Globus pallidus (tissue), 1 donor: ENCODE measurements at places on chromosomes 4 and X.

DNA sequence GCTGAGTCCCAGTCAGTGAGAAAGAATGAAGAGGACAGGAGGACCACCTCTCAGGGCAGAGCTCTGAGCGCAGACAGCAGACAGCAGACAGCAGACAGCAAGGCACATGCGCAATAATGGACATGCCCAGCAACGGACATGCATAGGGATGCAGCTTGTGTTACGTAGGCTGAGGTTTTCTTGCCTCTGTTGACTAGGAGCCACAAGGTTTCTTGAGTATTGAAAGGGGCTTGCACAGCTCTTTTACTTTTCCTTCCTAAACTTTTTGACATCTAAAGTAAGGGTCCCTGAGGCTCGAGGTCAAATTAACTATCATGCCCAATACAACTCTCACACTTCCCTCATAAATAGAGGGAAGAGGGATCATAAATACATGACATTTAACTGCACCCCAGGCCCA is at the start of gene PAGE3:
TSS of gene PAGE3 (minus strand) at position 101 of the 400 bp plus-strand sequence. CDS start 1,013 bp downstream, outside the sequence.
- no peak for DNase-seq

GRCh38 chrX:154056770-154057241 is 37.1 kb upstream of the IRAK1 start:
- no peak for DNase-seq

DNA sequence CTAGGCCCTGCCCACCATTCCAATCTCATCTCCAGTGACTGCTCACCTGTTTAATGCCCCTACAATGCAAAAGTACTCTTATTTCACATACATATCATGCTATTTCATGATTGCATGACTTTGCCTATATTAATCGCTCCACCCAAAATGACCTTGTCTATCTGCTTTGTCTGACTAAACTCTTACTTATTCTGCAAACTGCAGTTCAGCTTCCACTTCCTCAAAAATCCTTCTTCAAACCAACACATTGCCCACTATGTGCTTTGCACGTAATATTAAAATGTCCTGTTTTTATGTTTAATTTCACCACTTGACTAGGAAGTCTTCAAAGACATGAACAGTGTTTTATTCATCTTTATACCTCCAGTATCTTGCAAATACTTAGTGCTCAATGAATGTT is 229.6 kb downstream of the OPHN1 start:
- no peak for DNase-seq

- DNase-seq = no peak
These were observed 508.8 kb downstream of the C4orf33 start for GRCh38 chr4:129604632-129605255.

DNA sequence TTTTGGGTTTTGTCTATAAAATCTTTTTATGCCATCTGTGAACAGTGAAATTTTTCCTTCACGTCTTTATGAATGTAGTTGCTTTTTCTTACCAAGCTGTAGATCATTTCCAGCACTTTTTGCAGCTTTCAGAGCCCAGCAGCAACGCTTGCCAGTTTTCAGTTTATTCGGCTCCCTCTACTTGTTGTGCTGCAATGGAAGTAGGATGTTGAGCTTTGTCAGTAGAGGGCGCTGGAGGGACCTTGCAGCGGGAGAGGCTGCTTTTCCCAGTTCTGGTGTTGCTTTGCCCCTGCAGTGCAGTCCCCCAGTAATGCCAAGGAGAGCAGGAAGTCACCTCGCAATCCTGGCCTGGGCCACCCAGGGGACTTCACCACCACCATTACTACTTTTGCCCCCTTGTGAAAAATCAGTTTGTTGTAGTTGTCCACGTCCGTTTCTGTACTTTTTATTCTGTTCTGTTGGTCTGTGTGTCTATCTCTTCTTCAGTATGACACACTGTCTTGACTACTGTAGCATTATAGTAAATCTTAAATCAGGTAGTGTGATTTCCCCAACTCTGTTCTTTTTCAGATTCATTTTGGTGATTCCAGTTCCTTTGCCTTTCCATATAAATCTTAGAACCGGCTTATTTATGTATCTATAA is 21.8 kb downstream of the CMC4 start:
- DNase-seq = peak; percentile 59

GRCh38 chrX:9434051-9434550 is 30.8 kb upstream of the TBL1X start:
- DNase-seq = no peak

DNA sequence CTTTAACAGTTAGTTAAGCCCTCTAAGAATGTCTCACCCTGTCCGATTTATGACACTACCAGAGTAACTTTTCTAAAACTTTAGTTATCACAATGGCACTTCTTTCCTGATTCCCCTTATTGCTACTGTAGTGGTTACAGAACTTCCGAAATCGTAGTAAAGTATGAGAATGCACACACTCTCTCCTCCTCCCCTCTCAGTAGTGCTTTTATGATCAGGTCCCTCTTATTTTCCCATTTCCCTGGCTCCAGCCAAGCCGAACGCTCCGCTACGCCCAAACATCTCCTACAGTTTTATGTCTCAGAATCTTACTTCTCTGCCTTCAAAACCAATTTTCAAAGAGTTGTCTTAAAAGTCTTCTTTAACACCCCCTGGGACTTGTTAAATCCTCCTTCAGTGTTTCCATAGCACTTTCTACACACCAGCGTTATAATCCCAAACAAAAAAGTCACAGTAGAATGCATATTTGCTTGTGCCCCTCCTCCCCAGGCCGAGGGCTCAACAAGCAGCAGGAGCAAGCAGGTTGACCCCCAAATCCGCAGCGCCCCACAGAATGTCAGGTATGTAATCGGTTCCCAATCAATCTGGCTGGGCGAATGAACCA is 671 bp downstream of the HPF1 start:
- DNase-seq = no peak

DNA sequence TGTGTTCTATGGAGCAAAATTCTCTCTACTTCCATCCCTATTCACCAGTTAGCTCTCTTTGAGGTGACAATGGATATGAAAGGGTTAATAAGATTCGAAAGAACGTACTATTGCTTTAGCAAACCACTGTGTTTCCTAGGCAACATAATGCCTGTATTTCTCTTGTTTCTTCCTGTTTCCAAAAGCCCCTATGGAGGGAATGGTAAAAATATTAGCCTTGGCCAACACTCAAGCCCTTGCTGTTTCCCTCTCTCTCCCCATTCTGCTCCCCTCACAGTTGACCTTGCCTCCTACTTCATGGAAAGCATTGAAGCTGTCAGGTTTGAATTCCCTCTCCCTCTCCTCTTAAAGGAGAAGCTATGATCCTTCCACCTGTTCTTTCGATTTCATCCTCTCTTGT is 9.6 kb upstream of the PGRMC1 start:
- DNase-seq = no peak

- no peak for DNase-seq
These were observed 72.8 kb downstream of the IRF2 start for GRCh38 chr4:184401397-184402171.

- no peak for DNase-seq
These were observed 82.1 kb downstream of the CLDN34 start for GRCh38 chrX:10049236-10049635.

GRCh38 chr4:21765810-21766407 is 182.7 kb downstream of the KCNIP4 start:
- peak; percentile 31 for DNase-seq

DNA sequence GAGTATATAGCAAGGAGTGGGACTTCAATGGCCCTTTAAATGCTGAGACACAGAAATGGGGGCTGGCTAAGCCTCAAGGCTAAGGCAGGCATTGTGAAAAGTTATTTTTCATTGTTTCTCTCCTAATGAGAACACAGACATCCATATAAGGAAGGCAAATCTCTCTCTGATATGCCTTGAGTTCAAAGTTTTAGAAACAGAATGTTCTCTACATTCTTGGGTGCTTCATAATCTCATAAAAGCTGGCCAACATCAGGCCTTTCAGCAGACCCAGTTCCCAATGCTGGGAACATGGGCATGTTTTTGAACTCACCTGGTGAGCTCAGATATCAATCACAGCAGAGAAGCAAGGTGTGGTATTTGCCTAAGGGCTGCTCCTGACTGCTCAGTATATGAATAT is 19.4 kb upstream of the RAB40A start:
- DNase-seq = no peak

GRCh38 chrX:71621603-71622002 is 3.3 kb upstream of the CXCR3 start:
- DNase-seq = no peak

- no peak for DNase-seq
These were observed 28.7 kb upstream of the FAM9B start for GRCh38 chrX:9062641-9063040.

- no peak for DNase-seq
These were observed 32.0 kb upstream of the CLDN24 start for GRCh38 chr4:183354219-183354618.

DNA sequence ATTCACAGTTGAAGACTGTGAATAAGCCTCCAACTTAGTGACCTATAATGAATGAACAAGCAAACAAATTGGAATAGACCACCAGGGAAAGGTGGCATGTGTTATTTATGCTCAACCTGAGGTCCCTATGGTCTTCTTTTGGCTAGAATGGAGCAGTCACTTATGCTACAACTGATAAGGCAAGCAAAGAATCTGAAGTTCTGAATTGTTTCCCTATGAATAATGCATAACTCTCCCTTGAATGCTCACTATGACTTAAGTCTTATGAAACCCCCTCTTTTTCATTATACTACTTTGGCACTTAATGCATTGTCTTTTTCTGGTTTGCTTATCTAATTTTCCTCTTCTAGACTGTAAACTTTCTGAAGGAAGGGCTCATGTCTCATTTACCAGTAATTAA is 2.6 kb downstream of the GIMD1 start:
- DNase-seq = no peak

DNA sequence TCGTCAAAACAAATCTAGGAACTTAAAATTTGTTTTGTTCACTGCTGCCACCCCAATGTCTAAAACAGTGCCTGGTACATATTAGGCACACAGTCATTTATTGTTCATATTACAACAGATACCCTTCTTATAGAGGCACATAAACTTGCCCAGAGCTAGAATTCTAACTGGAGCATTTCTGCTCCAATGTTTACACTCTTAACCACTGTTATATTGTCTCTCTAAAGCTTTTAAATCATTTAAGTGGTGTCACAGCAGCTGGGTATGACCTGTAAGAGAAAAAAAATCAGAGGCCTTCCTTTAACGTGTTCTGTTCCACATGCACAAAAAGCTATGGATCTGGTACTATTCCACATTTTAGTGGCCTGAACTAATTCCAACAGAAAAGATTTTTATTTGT is 3.0 kb downstream of the UBE2D3 start:
- peak; percentile 24 for DNase-seq

DNA sequence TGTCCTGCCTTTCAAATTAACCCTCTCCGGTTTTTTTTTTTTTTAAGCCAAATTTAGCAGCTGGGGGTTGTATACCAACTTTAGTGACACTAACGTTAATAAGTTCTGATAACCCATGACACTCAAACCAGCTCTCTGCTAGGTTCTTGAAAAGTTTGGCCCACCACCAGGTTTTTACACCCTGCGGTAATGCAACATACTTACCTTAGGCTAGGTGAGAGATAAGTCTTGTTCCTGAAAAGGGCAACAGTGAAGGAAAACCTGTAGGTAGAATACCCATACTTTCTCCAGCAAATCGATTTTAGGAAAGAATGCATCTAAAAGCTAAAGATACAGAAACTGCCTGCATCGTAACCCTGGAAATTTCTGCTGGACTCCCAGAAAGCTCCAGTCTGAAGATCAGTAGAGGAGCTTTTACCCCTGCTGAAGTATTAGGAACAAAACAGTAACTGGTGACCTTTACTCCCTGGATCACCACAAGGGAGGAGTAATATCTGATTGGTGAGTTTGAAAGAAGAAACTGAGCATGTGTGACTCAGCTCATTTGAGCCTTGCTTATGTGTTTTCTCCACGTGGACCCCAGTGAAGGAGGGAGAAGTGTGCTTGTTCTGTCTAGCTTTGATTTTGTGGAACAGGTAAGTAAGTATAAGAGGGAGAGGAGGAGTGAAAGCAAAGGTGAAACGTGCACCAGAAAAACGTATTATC is 34.4 kb upstream of the COX18 start:
- no peak for DNase-seq

GRCh38 chr4:38985410-38986100 is 46.7 kb downstream of the TMEM156 start:
- DNase-seq = peak; percentile 5

- no peak for DNase-seq
These were observed 14.3 kb downstream of the H2BW1 start for GRCh38 chrX:103999234-103999633.

GRCh38 chrX:87968118-87968517 is 450.5 kb downstream of the KLHL4 start:
- DNase-seq = no peak

GRCh38 chr4:113434247-113434587 is 327.3 kb downstream of the CAMK2D start:
- DNase-seq = no peak

- DNase-seq = no peak
These were observed 7.9 kb downstream of the TRPC3 start for GRCh38 chr4:121943941-121944340.

DNA sequence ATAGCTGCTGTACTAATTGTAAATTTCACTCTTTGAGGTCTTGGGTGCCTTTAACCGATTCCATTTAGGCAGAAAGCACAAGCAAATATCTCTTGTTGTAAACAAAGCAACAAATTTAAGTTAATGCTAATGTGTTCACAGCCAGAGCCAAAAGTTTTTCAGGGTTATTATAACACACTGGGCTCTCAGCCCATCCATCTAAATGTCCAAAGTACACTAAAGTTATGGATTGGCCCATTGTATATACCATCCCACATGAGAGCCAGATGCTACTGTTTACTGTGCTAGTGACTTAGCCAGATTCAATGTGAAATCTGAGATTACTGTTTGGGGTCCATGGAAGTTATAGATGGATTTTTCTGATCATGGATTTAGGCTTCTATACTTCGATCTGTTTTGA is 186.7 kb downstream of the LARP7 start:
- DNase-seq = no peak

DNA sequence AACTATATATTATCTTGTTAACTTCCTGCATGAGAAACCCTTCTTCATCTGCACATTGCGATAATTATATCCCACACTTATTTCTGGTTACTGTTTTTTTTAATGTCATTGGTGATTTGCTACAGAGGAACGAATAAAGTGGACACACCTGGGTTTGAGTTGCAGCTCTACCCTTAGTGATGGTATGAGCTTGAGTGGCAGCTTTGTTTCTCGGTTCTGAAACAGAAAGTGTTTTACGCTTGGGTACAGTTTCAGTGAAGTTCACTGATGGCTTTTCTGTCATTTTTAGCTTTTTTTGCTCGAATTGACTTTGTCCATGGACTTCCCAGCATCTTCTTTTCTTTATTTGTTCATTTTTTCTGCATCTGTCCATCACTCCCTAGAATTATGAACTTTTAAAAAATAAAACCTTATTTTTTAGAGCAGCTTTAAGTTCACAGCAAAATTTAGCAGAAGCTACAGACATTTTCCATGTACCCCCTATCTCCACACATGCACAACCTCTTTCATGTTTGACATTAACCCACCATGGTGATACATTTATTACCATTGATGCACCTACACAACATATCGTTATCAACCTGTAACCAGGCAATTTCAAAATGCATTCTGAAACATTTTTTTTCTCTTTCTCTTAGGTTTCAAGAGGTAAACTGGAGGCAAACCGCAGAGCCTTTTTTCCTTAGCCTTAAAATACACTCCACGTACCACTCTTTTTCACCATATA is 1041.6 kb upstream of the PRKX start:
- DNase-seq = no peak

- no peak for DNase-seq
These were observed 20.0 kb upstream of the KLHL34 start for GRCh38 chrX:21678048-21678612.
